MCF 10A (cell line): ENCODE measurements at places on chromosomes 5 and 9. TPM values are rescaled to one million over a fixed set of nuclear protein-coding genes. Genes with fewer than 3 reads are reported as not detected.

PAEP gene
- total RNA-seq: not detected in 2 replicates

OSMR gene
- 86.1 and 89.1 TPM in 2 replicates for total RNA-seq

GRXCR2 gene
- total RNA-seq: not detected in 2 replicates

KCNT1 gene
- not detected in 2 replicates for total RNA-seq

C5orf58 gene
- total RNA-seq: not detected in 2 replicates

TAF11L10 gene
- total RNA-seq: not detected in 2 replicates

SLC6A3 gene
- total RNA-seq: not detected in 2 replicates

PDLIM7 gene
- 164 and 257 TPM in 2 replicates for total RNA-seq

TSSK1B gene
- total RNA-seq: 0.35 and 0.39 TPM in 2 replicates

LRSAM1 gene
- 23.5 and 26.2 TPM in 2 replicates for total RNA-seq

DMRT3 gene
- total RNA-seq: not detected in 2 replicates

C5orf34 gene
- 3.9 and 5.9 TPM in 2 replicates for total RNA-seq

OMD gene
- 0.61 and 1.4 TPM in 2 replicates for total RNA-seq

OLFML2A gene
- total RNA-seq: 0.21 and 0.25 TPM in 2 replicates

SPATA31A3 gene
- total RNA-seq: not detected in 2 replicates

EGR1 gene
- 92.3 and 189 TPM in 2 replicates for total RNA-seq

NPR3 gene
- total RNA-seq: 0.84 and 1.1 TPM in 2 replicates

PCDHA1 gene
- 0.07 TPM in 1 of 2 replicates, not detected in the other for total RNA-seq

NFIB gene
- 52.2 and 70.8 TPM in 2 replicates for total RNA-seq

RGS14 gene
- total RNA-seq: 7.8 and 12.6 TPM in 2 replicates

CFAP157 gene
- not detected in 2 replicates for total RNA-seq

FCN2 gene
- total RNA-seq: not detected in 2 replicates

RAB24 gene
- total RNA-seq: 34.3 and 42.6 TPM in 2 replicates

SEMA5A gene
- total RNA-seq: 1.2 and 1.4 TPM in 2 replicates

FRMD3 gene
- total RNA-seq: 0.17 and 0.28 TPM in 2 replicates

CYSTM1 gene
- 59.4 and 105 TPM in 2 replicates for total RNA-seq

SUSD3 gene
- total RNA-seq: not detected in 2 replicates

KIF4B gene
- total RNA-seq: not detected in 2 replicates

MAMDC2 gene
- total RNA-seq: not detected in 2 replicates

NKD2 gene
- 0.21 and 0.32 TPM in 2 replicates for total RNA-seq

TOR1B gene
- 14.7 and 14.8 TPM in 2 replicates for total RNA-seq

ADAM19 gene
- total RNA-seq: 0.47 and 0.96 TPM in 2 replicates

TTC16 gene
- 0.19 and 0.32 TPM in 2 replicates for total RNA-seq

IRX1 gene
- total RNA-seq: 13.8 and 15.5 TPM in 2 replicates

GFM2 gene
- 26.4 and 31.9 TPM in 2 replicates for total RNA-seq

ZFP2 gene
- total RNA-seq: 0.49 and 0.54 TPM in 2 replicates

RANBP17 gene
- total RNA-seq: 19.0 and 25.8 TPM in 2 replicates

HRCT1 gene
- total RNA-seq: 4.4 and 6.0 TPM in 2 replicates

CATSPER3 gene
- 0.91 and 1.9 TPM in 2 replicates for total RNA-seq

RASGRF2 gene
- not detected in 2 replicates for total RNA-seq

GARNL3 gene
- total RNA-seq: 4.9 and 6.1 TPM in 2 replicates

TMEM232 gene
- total RNA-seq: 2.8 and 3.1 TPM in 2 replicates

RNF130 gene
- 31.8 and 34.0 TPM in 2 replicates for total RNA-seq

EEIG1 gene
- 17.5 and 23.9 TPM in 2 replicates for total RNA-seq

IL31RA gene
- total RNA-seq: 5.8 and 6.4 TPM in 2 replicates

CKS2 gene
- total RNA-seq: 82.2 and 90.4 TPM in 2 replicates

PCA3 gene
- total RNA-seq: not detected in 2 replicates

SLC22A4 gene
- total RNA-seq: 13.5 and 17.5 TPM in 2 replicates

EXOSC3 gene
- 44.8 and 50.9 TPM in 2 replicates for total RNA-seq

PCDHB15 gene
- total RNA-seq: 0.91 and 1.2 TPM in 2 replicates

IL33 gene
- total RNA-seq: not detected in 2 replicates

AFAP1L1 gene
- total RNA-seq: 4.8 TPM in 2 replicates

RNF208 gene
- 2.5 and 3.1 TPM in 2 replicates for total RNA-seq

IL5 gene
- not detected in 2 replicates for total RNA-seq
